Upper lobe of left lung (tissue), 6 donors: ENCODE measurements at places on chromosomes 11 and 22. TPM values are rescaled to one million over a fixed set of nuclear protein-coding genes. Genes with fewer than 3 reads are reported as not detected.
A peak's percentile ranks its signal among the peaks of the same experiment; 100 is the strongest.

The PUS3 gene
- 2.6 TPM for total RNA-seq

DNA sequence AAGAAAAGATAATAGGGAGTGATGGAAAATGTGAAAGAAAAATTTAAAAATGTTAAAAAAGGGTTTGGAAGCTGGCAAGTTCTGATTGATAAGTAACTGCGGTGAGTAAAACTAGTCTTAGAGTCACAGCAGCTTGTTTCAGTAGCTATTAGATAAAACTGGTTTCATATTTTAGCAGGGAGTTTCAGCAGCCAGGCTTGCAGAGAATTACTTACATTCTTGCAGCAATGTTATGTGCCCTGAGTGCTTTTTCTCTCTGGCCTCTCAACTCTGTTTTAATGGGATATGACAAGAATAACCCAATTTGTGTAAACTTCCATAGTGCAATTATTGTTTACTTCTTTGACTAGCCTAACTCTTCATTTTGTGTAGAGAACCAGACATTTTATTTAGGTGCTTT, 33.6 kb downstream of the PPME1 start:
- DNase-seq, result no peak

The KRTAP5-1 gene
- total RNA-seq, result not detected

DNA sequence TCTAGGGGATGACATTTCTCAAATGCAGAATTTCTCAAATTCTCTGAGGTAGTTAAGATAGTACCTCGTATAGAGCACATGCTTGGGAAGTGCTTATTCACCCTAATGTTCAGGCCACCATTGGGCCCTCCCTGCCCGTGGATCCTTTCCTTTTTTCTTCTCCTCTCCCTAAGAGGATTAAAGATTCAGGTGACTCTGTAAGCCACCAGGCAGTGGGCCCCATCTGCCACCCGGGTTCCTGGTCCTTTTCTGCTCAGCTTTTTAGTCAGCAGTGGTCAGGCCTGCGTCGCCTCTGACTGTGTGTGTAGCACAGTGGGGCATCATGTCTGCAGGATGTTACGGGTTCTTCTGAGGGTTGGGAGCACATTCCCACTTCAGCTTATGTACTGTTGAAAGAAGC, 7.2 kb downstream of the CEP164 start:
- DNase-seq, result no peak

GRCh38 chr11:43576320-43576802, 104.2 kb upstream of the HSD17B12 start:
- DNase-seq, result no peak

- DNase-seq, result peak; percentile 88
Measured at GRCh38 chr11:125886997-125887372, 483 bp upstream of the HYLS1 start.

DNA sequence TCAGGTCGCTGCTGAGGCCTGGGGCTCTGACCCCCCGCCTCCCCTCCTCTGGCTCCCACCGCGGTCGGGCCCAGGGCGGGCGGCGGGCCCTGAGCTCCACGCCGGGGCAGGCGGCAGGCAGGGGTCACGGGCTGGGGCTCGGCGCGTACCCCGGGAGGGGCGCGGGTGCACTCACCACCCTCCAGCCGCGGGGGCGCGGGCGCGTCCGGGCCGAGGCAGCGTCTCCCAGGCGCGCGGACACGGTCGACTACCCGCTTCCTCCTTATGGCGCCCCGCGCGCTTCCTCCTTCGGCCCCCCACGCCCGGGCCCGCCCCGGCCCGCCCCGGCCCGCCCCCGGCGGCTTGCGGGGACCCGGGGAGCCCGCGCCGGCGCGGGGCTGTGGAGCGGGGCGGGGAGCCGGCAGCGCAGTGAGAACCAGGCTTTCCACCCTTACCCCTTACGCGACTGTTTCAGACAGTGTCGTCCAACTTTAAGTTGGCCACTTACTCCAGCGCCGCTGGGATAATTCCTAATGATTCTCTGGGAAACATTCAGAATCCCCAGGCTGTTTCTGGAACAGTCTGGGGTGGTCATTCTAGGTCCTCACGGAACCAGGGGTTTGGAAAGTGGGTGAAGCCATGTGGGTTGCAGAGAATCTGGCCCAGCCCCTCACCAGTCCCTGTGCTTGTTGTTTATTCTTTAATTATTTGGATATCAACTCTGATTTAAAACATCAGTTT, at the start of gene BID:
Gene BID (minus strand): TSS at position 264 of the 720 bp plus-strand sequence. CDS start 24,353 bp downstream, outside the sequence.
- DNase-seq, result peak; percentile 69

The MAPK8IP1 gene
- 9.3 TPM for total RNA-seq

DNA sequence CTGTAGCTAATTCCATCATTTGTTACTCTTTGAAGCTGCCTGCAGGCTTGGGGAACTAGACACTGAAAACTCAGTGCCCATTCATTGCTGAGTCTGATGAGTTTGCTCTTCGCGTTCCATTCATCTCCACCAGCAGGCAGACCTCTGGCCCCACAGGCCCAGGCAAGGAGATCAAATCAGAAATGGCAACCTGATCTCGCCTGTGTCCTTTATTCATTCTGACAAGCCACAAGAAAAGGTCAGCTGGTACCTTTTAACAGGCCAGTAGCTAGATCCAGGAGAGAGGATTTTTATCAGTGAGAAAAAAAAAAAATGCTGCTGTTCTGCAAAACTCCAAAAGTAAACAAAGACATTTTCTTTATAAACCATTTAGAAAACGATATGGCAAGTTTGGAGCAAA, 742.5 kb downstream of the ETS1 start:
- no peak for DNase-seq

GRCh38 chr22:21703684-21704316, 31.8 kb downstream of the YPEL1 start:
- DNase-seq, result peak; percentile 65

GRCh38 chr22:22167791-22168189, 76.8 kb upstream of the VPREB1 start:
- DNase-seq, result no peak

GRCh38 chr11:64225608-64226506, at the start of the genes NUDT22 and TRPT1:
TSS of gene NUDT22 (plus strand) at chr11:64226274. CDS start at chr11:64226653, 379 bp downstream.
TSS of gene TRPT1 (minus strand) at chr11:64226186. CDS start at chr11:64225860, 326 bp downstream.
- peak; percentile 93 for DNase-seq

GRCh38 chr11:111765320-111765983, 737 bp downstream of the PPP2R1B start:
- DNase-seq, result peak; percentile 90

DNA sequence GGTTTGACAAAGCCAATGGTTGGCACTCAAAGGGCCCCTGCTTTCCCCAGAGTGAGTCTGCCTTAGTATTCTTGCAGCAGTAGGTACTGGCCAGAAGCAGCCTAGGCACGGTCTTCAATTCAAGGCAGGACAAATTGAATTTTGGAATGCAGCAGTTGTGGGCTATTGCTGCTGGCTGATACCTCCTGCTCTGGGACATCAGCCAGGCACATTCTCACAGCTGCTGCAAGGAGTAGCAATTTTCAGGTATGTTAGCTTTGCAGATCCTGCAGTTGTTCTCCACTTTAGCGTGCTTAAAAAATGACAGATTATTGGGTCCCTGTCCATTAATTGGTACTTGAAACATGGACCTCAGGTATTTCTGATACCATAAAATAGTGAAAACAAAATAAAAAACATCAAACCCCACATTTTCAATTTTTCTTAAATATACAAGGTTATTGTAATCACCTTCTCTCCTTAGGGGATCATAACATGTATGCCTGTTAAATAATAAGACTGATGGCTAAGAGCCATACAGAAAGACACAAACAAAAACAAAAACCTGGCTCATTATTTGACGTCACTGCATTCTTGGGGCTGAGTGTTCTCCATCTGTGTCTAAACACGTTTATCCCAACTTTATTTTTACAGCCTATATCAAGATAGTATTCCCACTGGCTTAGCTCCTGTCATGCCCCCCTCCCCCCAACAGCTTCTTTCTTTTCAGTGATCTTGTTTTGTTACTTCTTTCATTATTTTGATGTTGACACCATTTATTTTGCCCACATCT, 85.1 kb upstream of the CARD18 start:
- no peak for DNase-seq

- DNase-seq, result no peak
Measured at GRCh38 chr11:102267609-102268008, 49.7 kb upstream of the BIRC3 start.
